IMR-90 (cell line): ENCODE measurements at places on chromosomes 7 and 10. TPM values are rescaled to one million over a fixed set of nuclear protein-coding genes. Genes with fewer than 3 reads are reported as not detected.

Gene HHEX
- 2.3 and 4.4 TPM in 2 replicates for total RNA-seq

Gene DNAJC1
- 13.3 and 22.8 TPM in 2 replicates for total RNA-seq

Gene CTNNA3
- 0.83 and 0.90 TPM in 2 replicates for total RNA-seq

Gene NUTM2B
- under 0.01 and 0.18 TPM in 2 replicates for total RNA-seq

Gene GPR15LG
- not detected in 2 replicates for total RNA-seq

Gene CHN2
- not detected in 2 replicates for total RNA-seq

Gene GNGT1
- not detected in 2 replicates for total RNA-seq

Gene IL2RA
- total RNA-seq = not detected in 2 replicates

Gene THSD7A
- total RNA-seq = under 0.01 and 0.18 TPM in 2 replicates

Gene PPP1R9A
- total RNA-seq = not detected in 2 replicates

Gene ESYT2
- 64.4 and 69.9 TPM in 2 replicates for total RNA-seq

Gene GPR26
- not detected in 2 replicates for total RNA-seq

Gene CYP26C1
- total RNA-seq = under 0.01 TPM in 1 of 2 replicates, not detected in the other

Gene UBN2
- total RNA-seq = 2.3 and 3.6 TPM in 2 replicates

Gene C10orf67
- 0.18 and 0.28 TPM in 2 replicates for total RNA-seq

Gene AMZ1
- 0.54 and 0.83 TPM in 2 replicates for total RNA-seq
